ENCODE measurements at places on chromosomes 4 and X. TPM values are rescaled to one million over a fixed set of nuclear protein-coding genes. Genes with fewer than 3 reads are reported as not detected.

Gene ATP11C
- total RNA-seq = 27.0 TPM

DNA sequence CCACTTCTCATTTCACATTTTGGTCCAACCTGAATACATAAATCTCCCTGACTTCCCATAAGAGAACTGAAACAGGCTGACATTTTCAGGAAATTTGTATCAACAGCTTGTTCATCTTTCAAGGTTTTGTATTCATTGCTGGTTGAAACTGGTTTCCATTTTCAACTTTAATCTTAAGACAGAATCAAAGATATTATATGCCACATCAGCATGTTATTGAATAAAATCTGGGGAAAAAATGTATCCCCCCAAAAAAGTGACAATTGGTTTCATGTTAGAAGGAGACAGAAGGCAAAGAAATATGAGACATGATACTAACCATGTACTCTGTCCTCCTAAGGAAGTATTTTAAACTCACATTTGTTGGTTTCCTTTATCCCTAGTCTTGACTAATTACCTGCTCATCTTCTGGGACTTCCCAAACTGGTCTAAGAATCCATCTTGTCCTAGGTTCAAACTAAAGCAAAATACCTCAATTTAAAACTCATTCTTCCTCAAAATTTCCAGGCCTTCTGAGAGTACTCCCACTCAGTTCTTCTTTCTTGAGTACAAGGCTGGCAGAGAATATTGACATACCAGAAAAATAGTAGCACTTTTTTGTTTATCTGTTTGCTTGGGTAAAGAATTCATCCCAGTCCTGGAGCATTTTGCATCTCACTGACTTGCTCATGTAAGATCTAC lies 3.1 kb upstream of the ANTXR2 start:
- DNase-seq = no peak

Gene HMGN5
- total RNA-seq = 0.40 TPM

Gene AMTN
- 0.45 TPM for total RNA-seq

GRCh38 chr4:7423801-7424552 lies 10.8 kb downstream of the PSAPL1 start:
- no peak for DNase-seq

Gene PRICKLE3
- 5.6 TPM for total RNA-seq

DNA sequence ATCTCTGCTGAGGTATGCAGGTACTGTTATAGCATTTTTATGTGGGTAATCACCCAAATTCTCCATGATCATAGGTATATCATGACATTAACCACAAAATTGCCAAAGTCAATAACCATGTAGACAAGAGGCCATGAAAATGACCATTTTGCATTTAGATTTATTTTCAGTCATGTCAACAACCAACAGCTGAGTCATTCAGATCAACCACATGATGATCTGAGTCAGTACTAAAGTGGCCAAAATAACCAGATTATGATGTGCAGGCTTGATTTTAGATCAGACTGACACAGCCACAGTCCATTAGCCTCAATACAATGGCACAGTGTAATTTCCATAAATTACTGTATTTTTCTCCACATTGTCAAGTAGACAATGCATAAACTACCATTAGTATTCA lies 240.5 kb downstream of the GRIA3 start:
- DNase-seq = peak; percentile 44

All from HT1080 (cell line).